ENCODE measurements at places on chromosomes 4 and X.

DNA sequence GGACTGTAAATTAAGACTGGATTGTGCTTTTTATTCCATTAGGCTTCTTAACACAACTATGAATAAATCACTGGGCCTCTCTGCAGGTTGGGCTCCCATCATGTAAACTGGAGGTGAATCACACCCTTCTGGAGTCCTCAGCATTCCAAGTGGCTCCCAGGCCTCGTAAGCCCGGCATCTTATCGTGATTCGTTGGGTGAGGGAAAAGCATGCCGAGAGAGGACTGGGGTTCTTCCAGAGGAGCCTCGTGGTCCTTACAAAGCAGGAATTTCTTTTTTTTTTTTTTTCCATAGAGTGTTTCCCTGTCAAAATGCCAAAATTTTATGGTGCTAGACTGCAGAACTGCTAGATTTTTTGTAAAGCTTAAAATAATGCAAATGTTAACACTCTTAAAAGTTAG, 20.0 kb downstream of the CLDN22 start:
- no peak for DNase-seq

- DNase-seq = no peak
These were observed 1.7 kb downstream of the FAM120C start for GRCh38 chrX:54181202-54181953.

DNA sequence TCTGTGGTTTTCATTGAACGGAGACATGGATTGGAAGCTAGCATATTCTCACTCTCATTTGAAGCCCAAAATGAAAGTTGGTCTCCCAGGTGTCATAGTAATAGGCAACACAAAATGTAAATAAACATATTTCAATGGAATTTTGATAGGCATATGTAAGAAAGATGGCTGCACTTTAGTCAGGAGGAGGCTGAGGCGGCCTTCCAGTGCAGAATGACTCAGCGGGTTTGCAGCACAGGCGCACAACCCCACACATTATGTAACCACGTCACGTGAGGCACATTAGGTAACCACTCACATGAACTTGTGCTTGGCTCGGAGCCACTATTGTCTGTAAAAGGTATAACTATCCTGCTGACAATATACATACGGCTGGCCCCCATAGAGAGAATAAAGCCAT, 381.7 kb downstream of the GPAT3 start:
- no peak for DNase-seq

GRCh38 chr4:84678976-84679744, 96.2 kb downstream of the CDS1 start:
- DNase-seq = no peak

DNA sequence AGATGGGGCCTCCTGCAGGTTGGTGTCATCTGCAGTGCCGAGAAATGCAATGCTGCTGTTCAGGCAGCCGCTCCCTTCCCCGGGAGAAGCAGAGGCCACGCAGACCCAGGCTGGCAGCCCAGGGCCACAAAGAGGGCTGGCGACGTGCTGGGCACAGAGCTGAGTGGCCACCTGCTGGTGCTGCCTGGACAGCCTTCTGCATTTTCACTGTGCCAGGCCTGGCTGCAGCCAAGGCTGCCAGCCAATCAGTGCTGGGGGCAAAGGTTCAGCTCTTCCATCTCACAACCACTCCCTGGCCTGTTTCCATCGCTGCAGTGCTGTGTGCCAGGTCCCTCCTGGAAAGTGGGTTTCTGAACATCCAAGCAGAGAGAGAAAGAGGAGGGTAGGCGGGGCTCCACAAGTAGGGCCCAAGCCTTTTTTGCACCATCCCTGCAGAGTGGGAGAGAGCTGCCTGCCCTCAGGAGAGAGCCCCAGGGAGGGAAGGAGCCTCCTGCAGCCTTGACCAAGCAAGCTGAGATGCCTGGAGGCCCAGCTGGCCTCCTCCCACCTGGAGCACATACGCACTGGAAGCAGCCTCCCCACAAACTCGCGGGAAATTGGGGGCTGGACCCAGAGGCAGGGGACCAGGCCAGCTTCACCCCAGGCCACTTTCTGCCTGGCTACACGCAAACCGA, 20.1 kb downstream of the ADRA2C start:
- no peak for DNase-seq

GRCh38 chr4:30103455-30103854, 616.7 kb upstream of the PCDH7 start:
- DNase-seq = no peak

GRCh38 chrX:154818916-154819770, 13.9 kb upstream of the MPP1 start:
- no peak for DNase-seq

DNA sequence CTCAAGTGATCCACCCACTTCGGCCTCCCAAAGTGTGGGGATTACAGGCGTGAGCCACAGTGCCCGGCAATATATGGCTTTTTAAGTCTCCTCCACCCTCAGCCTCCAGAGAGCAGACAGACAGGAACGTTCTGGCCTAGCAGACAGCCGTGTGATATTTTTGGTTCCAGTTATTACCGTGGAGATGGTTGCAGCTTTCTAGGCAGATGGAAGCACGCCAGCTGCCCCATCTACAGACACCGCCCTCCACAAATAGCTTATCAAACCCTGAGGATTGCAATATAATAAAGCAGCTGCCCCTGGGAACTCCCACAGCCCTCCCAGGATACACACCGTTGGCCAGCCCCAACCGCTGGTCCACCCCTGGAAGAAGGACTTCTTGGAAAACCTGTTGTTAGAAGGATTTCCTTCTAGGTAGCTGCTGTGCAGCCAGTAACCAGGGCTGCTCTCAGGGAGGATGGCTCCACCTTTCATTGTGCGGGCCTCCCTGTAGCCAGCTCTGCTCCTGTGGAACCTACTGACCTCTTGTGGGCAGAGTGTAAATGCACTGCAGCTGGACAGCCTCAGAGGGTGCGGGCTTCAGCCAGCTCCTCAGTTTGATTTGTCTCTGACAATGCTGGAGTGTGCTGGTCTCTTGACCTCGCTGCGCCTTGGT, 44.0 kb downstream of the SLC25A5 start:
- no peak for DNase-seq

DNA sequence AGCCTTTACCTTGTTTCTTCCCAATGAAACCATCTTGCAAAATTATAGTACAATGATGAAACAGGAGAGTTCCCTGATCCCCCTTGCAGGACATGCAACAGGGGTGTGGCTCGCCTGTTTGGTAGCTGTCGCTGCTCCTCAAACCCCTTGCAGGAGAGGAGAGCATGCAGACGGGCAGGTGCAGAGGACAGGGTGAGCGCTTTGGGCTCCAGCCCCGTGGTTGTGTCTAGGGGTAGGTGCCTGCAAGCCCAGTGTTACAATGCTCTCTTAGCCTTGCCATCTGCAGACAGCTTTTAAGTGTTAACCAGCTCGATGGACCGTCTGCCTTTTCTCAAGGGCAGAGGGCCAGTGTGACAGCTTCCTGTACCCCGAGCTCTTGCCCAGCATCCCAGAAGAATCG, 102.0 kb downstream of the TAB3 start:
- no peak for DNase-seq

DNA sequence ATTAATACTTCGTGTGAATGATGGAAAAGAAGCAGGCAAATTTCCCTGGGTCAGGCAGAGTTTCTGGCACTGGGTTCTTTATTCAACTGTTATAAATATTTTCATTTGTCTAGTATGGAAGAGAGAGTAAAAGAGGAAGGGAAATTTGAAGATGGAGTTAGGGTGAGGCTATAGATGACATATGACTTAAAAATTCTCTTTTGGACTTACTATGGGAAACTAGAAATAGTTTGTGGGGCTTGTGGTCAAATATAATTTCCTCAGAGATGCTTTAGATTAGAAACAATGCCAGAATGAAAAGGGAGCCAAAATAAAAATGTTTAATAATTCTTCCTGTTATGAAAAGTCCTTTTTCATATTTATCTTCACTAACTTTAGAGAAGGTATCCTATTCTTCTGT, 103.2 kb downstream of the GC start:
- DNase-seq = no peak

DNA sequence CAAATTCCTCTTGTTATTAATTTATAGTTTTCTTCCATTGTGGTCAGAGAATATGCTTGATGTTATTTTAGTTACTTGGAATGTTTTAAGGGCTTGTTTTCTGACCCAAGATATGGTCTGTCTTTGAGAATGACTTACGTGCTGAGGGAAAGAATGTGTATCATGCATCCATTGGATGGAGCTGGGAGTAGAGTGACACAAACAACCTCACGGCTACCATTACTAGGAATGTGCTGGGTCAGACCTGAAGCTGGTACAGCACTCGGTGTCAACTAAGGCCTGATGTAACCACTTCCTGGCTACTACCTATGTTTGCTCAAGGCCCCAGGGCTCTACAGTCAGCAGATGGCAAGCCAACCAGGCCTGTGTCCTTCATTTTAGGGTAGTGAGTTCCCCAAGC, 257.8 kb downstream of the FAT4 start:
- DNase-seq = no peak

DNA sequence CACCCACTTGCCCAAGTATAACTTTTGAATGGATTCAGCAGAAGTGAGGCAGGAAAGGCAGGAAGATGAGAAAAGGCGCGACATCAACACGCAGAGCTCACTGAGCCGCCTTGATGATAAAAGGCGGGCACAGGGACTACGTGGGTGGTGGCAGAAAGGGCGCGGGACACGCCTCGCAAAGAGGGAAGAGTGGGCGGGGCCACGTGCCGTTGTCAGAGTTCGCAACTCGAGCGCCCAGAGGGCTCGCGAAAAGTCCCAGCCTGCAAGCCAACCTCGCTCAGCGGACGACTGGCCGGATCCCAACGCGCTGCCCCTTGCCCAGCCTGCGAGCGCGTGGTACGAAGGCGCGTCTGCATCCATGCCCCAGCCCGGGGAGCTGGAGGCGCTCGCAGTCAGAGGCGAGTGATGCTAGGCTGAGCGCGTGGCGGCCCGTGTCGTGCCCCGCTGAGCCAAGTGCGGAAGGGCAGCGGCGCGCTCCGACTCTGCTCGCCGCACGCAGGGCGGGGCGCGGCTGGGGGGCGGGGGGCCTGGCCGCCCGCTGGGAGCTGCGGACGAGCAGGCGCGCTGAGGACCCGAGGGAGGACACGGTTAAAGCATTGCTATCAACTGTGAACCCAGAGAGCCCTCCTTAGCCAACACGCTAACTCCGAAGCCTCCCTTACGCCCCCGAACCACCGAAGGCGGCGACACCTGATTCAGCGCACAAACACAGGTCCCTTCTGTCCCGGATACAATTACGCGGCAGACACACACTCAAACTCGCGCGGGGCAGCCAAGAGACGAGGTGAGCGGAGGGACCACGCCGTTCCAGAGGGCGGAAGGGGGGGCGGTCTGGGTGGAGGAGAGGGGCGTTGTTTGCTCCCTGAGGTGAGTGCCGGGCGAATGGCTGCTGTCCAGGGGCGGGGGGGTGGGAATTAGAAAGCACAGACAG, at the start of gene UGT8:
Gene UGT8, plus strand, starts transcription at position 617 of the 931 bp plus-strand sequence. CDS start 24,074 bp downstream, outside the sequence.
- DNase-seq = peak; percentile 11

DNA sequence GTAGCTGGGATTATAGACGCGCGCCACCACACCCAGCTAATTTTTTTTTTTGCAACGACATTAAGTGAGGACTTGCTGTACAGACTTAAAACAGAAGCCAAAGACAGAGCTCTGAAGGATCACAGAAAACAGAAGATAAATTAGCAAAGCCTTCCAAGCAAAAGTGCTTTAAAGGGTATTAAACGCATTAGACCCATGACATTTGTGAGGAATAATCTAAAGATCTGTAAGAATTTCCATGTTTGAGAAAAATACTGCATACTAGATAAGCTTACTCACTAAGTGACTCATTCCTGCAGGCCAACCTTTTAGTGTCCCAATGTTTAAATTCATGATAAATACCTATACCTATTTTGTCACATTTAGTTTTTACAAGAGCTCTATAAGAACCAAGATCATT, 27.4 kb downstream of the SMARCA1 start:
- DNase-seq = no peak

GRCh38 chrX:72644946-72645345, 69.2 kb downstream of the PHKA1 start:
- DNase-seq = no peak

GRCh38 chrX:37349221-37350033, at the start of gene PRRG1:
TSS of gene PRRG1 (plus strand) at chrX:37349364. CDS start at chrX:37406250, 56,886 bp downstream.
- no peak for DNase-seq

DNA sequence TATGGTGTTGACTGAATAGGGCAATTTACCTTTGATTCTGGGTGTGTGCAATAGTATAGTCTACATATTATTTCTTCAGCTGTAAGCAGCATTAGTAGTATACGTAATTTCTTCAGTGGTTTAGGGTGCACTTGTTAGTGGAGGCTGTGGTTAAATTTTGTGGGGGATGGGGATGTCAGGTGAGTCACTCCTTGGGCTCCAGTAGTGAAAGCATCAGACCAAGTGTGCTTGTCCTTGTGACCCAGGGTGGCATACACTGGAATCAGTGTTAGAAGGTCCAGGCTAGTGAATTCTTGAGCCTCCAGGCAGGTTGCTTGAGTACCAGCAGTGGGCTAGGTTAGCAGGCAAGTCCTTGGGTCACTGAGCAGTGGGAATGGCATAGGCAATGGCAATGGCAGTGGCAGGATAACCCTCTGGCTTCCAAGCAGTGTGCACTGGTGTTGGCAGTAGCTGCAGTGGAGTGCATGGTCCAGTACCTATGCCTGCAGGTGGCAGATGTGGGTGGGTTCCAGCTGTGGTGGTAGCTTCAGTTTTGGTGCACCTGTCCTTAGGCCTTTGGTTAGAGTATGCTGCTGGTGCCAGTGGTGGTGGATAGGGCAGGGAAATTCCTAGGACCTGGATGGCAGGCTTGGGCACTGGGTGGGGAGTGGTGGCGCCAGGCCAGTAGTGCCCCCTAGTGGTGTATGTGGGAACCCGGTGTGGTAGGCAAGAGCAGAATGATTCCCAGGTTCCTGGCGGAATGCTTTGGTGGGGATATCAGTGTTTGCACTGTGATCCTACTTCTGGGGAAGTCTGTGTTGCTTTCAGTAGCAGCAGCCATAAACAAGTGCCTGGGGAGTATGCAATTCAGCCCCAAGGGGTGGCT, 531.0 kb downstream of the SMARCA1 start:
- DNase-seq = no peak

- DNase-seq = no peak
These were observed 691.9 kb downstream of the TECRL start for GRCh38 chr4:63717384-63717783.

GRCh38 chr4:4416981-4417380, 30.1 kb downstream of the NSG1 start:
- no peak for DNase-seq

DNA sequence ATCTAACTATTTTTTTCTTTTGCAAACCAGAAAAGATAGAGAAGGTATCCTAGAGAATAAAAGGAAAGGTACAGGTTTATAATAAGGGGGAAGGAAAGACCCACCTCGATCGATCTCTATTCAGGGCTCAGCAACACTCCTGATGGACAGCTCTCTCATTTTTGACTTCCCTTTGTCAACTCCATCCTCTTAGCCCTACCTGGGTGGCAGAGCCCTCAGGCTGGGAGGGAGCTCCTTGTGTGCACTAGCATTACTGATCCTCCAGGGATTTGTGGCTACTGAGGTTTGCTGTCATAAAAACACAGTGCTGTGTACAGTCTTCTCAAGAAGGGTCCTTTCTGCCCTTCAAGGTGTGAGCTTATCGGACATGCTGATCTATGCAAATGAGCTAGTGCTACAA, 111.0 kb downstream of the MID1 start:
- DNase-seq = no peak

All from stimulated activated CD4-positive, alpha-beta T cell treated with anti-CD3 and anti-CD28 coated beads, Interleukin-4, amount 100 ng/mL, for 48 hours (primary cell).